HAP-1 (cell line): ENCODE measurements at places on chromosomes 12 and 14.

- DNase-seq, result no peak
These were observed 40.8 kb downstream of the GALNT16 start for GRCh38 chr14:69300601-69301221.

DNA sequence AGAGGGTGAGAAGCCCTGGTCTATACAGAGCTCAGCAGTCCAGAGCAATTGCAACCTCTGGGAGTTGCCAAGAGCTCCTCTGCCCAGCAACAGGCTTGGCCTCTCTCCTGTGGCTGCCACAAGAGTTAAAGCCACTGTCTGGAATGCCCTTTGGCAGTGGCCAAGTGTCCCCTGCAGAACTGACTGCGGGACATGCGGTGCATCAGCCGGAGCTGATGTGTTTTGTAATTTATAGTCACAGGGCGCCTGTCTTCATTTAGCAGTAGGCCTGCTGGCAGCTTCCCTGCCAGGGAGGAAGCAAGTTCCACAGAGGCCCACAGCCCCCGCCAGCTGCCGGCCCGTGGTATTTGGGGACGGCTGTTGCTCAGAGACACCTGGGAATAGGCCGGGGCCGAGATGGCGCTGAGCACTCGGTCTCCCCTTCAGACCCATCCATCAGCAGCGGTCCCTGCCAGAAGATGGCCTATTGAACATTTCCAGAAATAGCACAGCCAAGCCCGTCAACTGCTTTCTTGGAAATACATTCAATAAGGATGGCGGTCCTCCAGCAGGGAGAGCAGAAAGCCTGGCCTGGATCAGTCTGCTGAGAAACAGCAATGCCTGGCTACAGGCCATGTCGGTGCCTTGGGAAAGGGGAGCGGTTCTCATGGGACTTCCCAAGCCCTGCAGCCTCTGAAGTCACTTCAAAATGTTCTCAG is 217.4 kb downstream of the CRADD start:
- no peak for DNase-seq

DNA sequence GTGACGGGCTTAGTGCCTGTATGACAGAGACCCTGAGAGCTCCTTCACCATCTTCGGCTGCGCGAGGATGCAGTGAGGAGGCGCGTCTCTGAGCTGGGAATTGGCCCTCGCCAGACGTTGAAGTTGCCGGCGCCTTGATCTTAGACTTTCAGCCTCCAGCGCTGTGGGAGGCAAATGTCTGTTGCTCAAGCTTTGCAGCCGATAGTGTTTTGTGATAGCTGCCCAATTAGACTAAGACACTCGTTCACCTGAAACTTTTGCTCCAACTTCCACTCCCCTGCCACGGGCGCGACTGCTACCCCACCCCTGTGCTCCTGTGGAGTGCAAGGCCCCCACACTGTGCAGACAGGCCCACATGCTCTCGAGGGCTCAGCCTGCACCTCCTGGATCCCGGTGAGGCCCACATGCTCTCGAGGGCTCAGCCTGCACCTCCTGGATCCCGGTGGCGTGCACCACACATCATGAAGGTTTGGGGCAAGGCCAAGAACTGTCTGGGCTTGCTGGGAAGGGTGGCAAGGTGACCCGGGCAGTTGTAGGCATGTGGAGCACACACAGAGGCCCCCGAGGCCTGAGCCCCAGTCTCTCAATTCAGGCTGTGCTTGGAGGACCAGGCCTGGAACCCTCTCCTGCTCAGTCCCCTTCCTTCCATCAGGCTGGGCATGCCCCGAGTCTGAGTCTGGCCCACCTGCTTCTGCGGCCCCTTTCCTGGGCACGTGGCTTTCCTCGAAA is 324.6 kb downstream of the TMEM121 start:
- DNase-seq, result no peak

DNA sequence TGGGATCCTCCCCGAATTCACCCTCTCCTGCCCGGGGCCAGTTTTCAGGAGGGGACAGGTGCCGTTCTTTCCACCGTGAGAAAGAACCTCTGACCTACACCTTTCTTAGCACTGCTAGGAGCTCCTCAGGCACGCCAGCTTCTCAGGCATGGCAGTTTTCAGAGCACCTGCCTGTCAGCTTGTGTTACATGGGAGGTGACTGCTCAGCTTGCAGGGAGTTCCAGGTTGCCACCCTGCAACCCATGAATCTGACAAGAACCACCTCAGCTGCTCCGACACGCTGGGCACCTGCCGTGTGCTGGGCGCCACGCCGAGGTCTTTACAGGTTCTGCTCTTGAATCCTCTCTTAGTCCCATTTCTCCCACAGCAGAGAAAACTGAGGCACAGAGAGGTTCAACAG is 12.9 kb downstream of the BRI3BP start:
- DNase-seq, result no peak

DNA sequence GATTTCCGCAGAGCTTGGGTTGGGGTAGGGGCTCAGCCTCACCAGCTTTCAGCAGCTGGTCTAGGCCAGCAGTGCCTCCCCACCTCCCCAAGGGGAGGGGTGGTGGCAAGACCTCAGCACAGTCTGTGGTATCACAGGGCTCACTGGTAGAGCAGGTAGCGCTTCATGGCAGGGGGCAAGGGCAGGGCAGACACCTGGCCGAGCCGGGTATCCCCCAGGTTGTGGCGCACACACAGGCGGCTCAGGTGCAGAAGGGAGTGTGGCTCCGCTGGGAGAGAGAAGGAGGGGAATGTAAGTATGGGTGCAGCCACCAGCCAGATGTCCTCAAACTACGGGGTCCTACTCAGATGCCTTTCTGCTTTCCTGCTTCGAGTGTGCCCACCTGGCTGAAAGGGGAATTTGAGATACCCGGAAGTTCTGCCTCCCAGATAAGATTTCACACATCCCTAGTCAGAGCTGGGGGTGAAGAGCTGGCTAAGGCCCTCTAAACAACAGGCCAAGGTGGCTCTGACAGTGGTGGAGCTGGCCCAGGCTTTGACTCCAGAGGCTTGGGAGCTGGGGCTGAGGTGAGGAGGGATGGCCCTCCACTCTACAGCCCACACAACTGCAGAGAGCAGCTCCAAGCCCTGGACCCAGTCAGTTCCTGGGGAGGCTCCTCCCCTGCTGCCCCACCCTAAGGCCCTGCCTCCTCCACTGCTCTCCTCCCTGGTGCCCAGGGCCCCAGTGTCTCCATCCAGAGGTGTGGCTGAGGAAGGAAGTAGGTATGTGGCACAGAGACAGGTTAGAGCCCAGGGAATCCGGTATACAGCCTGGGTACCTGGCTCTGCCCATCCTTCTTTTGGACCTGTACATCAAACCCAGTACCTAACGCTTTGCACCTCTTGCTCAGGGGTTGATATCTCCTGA is 1.8 kb downstream of the SPSB2 start:
- DNase-seq, result no peak

- no peak for DNase-seq
These were observed 246.2 kb downstream of the SEC23A start for GRCh38 chr14:38856798-38857197.

DNA sequence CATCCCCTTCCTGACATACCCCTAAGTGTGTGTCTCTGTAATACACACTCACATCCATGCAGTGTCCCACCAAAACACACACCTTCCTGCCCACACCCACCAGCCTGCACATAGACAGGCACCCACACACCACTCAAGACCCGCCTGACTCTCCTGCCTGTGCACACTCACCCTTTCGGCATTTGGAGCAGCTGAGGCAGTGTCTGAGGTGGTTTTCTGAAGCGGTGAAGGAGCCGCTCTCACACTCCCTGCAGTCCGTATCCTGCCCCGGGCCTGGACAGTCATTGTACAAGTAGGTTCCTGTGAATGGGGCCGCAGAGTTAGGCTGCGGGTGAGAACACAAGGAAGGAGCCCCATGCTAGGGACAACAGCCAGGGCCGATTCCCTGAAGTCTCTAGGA is 8.3 kb downstream of the TNFRSF1A start:
- DNase-seq, result no peak
